Activated CD4-positive, alpha-beta T cell treated with anti-CD3 and anti-CD28 coated beads for 24 hours (primary cell): ENCODE measurements at places on chromosomes 7 and 10.

- no peak for DNase-seq
These were observed 46.0 kb downstream of the ATAD1 start for GRCh38 chr10:87771871-87772500.

DNA sequence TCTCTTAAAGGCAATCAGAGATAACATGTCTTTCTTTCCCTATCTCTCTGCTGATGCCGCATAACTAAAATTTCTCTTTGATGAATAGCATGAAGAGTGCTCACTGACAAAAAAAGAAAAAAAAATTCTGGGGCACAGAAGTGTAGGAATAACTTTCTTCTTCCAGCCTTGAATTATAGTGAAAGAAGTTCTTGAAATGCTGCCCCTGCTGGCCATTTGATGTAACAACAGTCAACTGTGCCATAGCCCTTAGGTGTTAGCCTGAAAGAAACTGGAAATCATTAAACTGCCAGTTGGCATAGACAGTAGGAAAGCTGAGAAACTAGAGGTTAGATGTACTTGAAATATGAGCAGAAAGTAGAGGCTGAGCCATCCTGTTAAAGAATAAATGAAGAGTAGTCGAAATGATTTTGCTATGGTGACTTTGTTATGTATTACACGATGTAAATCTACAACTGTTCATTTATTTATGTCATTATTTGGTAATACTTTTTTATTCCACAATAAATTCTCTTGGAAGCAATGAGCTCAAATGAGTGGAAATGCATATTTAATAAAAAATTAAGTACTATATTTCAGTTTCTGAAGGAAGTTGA, 48.3 kb upstream of the FAM171A1 start:
- no peak for DNase-seq

DNA sequence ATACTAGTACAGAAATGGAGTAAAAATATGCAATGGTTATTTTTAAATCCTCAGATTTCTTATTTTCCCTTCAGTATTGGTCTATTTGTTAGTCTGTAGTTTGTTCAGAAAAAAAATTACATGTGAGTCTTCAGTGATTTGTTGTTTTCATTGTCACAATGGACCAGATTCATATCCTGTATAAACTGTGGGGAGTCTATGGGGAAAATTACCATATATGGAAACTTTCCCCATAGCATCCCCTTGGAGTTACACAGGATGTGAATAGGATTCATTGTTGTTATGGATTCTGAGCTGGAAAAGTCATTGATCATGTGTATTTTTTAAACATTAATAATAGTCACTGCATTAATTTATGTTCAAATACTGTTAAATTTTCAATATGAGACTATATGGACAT, 72.6 kb downstream of the ST7 start:
- DNase-seq, result no peak

DNA sequence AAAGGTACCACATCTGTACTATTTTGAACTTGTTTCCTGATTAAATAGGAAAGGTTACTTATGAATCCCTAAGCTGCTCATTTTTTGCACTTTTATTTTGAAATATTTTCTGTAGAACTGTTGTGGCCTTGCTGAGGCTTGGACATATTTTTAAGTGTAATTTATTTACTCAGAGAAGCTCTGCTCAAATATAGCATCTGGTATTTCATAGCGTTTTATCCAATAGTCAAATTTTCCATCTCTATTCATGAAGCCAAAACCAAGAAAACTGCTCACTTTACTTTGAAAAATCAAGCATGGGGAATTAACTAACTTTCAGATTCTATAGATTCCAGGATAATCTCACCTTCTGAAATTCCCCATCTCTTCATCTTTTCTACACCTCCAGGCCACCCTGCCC, 6.6 kb upstream of the FAM3C start:
- DNase-seq, result no peak

GRCh38 chr7:87561102-87561501, 39.6 kb downstream of the ABCB1 start:
- DNase-seq, result no peak

- DNase-seq, result no peak
These were observed 504.1 kb downstream of the SDK1 start for GRCh38 chr7:3805151-3805550.

- no peak for DNase-seq
These were observed 16.6 kb downstream of the MINDY3 start for GRCh38 chr10:15843695-15844094.

DNA sequence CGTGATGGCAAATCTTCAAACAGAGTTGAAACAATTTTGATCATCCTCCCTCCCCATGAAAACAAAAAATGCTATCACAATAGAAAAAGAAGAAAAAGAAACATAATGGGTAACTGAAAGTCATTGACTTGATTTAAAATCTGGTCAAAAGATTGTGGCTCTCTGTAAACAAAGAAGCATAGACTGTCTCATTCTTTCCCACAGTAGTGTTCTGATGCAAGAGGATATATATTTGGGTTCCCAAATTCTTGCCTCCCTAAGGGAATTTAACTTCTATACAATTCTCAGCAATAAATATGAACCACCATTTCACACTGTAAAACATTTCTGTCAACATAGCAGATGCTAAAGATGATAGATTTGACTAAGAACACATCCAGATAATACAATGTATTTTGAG, 32.8 kb upstream of the MEOX2 start:
- DNase-seq, result no peak

- no peak for DNase-seq
These were observed 61.6 kb upstream of the BTRC start for GRCh38 chr10:101292194-101293006.

GRCh38 chr10:22681783-22682183, 32.6 kb downstream of the PIP4K2A start:
- DNase-seq, result peak; percentile 29

GRCh38 chr10:133391249-133391635, 2.7 kb upstream of the MTG1 start:
- DNase-seq, result no peak

DNA sequence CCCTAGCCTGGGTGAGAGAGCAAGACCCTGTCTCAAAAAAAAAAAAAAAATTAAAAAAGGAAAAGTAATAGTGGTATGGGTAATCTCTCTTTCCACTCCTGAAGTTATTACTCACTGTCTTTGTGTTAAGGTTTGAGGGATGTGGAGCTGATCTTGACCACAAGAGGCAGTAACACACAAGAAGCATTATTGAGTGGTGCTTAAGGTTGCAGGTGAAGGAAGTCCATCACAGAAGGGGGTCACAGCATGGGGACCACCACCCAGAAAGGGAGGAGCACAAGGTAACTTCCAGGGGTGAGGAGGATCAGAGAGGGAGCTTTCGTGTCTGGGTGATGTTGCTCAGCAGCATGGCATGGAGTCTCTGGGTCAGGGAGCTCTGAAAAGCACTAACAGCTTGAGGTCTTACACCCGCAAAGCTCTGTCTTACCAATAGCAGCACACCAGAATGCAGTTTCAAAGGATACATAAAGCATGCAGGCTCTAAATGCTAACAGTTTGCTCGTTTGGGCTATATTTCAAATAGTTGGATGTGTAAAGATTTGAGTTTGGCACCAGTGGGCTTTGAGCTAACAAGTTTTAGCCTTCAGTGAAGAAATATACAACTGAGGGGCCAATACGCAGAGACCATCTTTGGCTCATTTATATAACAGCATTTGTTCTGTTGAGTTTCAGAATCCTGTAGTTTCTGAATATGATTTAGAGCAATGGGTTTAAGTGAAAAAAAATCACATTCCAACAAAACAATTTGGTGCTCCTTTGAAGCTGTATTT, 100.4 kb upstream of the DNAJC1 start:
- no peak for DNase-seq

DNA sequence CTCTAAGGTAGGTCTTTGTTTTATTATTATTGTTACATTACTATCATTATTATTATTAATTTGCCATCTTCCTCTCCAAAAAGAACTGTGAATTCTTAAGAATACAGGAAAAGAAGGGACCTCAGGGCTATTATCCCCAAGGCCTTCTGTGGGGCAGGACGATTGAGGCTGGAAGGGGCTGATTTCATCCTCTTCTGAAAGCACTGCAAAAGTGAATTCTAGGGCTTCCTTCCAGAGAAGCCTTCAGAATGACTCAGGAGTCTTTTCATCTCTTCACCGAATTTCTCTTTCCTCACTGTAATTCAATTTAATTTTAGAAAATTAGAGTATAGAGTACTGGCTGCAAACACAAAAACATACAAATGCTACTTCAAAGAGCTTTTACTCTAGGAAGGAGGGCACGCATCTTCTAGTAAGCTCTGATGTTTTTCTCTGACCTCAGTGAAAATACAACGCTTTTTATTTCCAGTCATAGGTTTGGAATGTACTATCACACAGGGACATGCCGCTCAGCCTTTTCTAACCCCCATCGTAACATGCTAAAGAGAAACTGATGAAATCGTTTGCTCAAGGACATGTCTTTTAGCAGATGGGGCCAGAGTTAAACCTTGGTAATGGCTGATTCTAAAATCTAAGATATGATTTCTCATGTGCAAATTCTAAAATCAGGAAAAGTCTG, 280.2 kb upstream of the PITRM1 start:
- no peak for DNase-seq

DNA sequence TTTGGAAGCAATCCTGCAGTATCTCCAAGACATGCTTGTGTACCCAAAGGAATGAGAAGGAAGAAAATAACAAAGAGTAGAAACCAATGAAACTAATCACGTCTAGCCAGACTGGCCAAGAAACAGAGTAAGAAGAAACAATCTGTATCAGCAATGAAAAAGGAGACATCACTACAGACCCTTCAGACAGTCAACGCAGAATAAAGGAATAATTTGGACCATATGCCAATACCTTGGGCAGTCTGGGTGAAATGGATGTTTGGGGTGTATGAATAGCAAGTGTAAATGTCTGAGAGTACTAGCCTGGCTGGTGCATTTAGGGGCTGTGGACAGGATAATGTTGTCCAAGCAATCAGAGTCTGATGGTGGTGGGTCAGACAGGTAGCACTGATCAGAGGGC, 61.1 kb downstream of the SLC29A4 start:
- no peak for DNase-seq

- no peak for DNase-seq
These were observed 53.7 kb upstream of the DUSP5 start for GRCh38 chr10:110444004-110444337.

DNA sequence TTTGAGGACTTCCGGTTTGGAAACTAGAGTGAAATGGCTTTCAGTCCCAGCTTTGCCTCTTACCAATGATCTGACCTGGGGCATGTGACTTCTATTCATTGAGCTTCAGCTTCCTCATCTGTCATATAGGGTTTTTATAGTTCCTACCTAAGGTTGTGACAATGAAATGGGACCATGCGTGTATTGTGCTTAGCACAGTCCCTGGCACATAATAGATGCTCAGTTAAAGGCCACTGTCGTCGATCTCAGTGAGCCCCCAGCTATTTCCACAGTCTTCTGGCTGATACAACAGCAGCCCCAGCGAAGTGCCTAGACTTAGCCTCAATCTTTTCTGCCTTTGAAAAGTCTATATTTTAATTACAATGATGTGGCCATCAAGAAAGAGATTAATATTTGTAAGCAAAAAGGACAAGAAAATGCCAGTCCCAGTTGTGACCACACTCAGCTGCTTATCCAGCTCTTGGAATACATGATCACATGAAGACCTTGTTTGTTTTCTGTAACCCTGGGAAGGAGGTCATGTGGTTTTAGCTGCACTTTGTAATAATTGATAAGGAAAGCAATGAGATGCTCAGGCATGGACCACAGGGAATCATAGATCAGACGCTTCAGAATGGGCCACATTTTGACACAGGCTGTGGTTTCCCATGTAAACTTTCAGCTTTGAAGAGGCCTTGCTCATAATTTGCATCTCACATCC, 44.6 kb downstream of the VWA2 start:
- DNase-seq, result no peak

DNA sequence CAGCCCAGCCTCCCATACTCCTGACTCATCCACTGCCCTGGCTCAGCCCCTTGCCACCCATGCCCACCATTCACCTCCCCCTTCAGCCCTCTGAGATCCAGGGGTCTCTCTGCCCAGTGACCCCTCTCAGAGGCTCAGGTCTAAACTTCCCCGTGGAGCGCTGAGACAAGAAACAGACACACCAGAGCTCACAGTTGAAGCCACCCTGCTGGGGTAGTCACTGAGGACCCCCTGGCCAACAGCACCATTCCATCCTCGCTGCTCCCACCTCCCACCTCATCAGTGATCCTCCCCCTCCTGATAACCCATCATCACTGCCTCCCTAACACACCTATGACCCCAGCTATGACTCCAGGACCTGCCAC, 100.7 kb downstream of the GRID1 start:
- DNase-seq, result no peak

GRCh38 chr10:113019692-113020474, 69.8 kb downstream of the TCF7L2 start:
- DNase-seq, result no peak
